Panc1 (cell line): ENCODE measurements at places on chromosomes 7 and 10. TPM values are rescaled to one million over a fixed set of nuclear protein-coding genes. Genes with fewer than 3 reads are reported as not detected.

DNA sequence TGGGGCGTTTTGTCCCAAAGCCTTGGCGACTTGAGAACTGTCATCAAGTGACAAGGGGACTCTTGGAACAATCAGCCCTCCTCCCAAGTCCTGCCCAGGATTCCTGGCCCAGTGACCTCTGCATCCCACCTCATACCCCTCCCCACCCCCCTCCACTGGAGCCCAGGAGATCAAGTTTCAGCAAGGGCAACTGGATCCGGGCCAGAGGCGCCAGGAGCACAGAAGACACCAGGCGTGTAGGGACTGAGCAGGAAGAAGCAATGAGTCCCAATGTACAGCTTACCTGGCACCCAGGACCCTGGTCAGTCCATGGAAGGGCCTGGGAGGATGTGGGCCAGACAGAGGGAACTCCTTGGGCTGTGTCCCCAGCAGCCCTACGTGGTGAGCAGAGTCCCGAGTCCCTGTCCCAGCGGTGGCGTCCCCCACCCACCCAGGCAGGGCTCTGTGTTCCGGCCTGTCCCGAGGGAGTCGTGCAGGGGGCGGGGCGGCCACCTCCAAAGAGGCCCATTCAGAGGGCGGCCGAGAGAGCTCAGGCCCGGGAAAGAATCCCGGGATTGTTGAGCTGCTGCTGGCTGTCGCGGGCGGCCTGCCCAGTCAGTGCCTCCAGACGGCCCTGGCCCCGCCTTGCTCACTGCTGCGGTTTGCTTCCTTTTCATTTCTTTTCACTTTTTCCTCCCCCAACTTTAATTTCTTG is 254.1 kb downstream of the TNS3 start:
- DNase-seq, result no peak

GRCh38 chr7:76246804-76247389 is 45.2 kb downstream of the SRRM3 start:
- no peak for DNase-seq

DNA sequence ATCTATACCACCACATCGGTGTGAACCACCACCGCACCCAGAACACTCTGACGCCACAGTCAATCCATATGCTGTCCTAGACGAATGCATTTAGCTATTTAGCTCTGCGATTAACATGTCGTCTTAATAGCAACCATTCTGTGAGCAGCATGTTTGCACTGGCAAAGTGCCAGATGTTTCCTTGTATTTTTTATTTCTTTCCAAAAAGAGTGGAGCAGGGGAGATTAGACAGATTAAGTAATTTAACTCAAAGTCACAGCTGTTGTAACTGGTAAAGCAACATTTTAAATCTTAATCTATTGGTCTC is 57.0 kb upstream of the ARL4A start:
- DNase-seq, result no peak

DNA sequence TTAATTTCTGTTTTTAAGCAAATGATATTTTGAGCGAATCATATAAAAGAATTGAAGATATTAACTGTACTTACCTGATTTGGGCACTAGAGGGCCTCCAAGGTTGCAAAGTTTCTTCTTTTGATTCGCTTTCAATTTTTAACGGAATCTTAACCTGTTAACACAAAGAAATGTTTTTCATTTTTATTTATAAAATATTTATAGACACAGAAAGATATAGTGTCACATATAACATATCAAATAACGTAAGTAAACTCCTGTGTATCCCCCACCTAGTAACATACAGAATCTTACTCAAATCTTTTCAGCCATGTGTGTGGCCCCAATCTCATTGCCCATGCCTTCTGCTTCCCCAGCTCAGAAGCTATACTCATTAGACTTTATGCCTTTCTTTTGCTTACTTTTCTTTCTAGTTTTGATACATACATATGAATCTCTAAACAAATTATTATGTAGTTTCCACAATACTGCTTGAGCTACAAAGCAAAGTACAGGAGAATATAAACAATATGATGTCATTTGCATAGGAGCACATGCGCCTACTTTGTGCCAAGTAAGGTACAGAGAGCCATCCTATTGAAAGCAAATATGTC is 49.5 kb upstream of the ZPBP start:
- DNase-seq, result no peak

GRCh38 chr7:121081327-121081936 is 92.9 kb downstream of the CPED1 start:
- DNase-seq, result peak; percentile 42

DNA sequence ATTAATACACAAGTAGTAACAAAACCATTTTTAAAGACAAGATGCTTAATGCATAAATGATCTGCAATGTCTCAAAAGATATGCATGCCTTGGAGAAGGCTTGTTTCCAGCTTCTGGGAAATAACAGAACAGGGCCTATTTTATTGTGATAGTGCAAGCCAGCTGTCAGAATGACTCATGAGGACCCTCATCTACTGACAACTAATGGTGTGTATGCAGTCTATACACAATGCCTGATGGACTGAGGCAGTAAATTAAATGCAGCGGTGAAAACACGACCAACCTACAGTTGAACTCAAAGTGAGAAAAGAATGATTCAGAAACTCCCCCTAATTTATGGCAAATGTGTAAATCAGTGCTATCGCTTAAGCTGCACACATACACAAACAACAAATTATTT is 46.3 kb downstream of the VPS41 start:
- no peak for DNase-seq

- DNase-seq, result no peak
Measured at GRCh38 chr7:69162931-69163670, 435.2 kb upstream of the AUTS2 start.

DNA sequence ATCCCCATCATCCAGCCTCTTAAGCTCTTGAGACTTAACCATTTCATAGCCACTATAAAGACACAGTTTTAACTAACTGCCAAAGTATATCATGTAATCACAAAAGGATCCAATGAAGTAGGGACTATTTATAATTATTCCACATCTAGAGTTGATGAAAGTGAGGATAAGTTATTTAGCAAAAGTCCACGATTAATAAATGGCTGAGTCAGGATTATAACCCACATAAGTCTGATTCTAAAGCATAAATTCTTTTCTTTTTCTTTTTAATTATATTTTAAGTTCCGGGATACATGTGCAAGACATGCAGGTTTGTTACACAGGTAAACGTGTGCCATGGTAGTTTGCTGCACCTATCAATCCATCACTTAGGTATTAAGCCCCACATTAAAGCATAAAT is 166.1 kb downstream of the PPP1R3A start:
- DNase-seq, result no peak

GRCh38 chr10:95783741-95784140 is 27.8 kb downstream of the ENTPD1 start:
- no peak for DNase-seq

GRCh38 chr7:126718419-126718818 is 534.3 kb downstream of the GRM8 start:
- DNase-seq, result no peak

GRCh38 chr7:99780588-99780987 is 3.4 kb downstream of the CYP3A4 start:
- no peak for DNase-seq

- DNase-seq, result no peak
Measured at GRCh38 chr10:68043030-68043429, 32.1 kb downstream of the HERC4 start.

DNA sequence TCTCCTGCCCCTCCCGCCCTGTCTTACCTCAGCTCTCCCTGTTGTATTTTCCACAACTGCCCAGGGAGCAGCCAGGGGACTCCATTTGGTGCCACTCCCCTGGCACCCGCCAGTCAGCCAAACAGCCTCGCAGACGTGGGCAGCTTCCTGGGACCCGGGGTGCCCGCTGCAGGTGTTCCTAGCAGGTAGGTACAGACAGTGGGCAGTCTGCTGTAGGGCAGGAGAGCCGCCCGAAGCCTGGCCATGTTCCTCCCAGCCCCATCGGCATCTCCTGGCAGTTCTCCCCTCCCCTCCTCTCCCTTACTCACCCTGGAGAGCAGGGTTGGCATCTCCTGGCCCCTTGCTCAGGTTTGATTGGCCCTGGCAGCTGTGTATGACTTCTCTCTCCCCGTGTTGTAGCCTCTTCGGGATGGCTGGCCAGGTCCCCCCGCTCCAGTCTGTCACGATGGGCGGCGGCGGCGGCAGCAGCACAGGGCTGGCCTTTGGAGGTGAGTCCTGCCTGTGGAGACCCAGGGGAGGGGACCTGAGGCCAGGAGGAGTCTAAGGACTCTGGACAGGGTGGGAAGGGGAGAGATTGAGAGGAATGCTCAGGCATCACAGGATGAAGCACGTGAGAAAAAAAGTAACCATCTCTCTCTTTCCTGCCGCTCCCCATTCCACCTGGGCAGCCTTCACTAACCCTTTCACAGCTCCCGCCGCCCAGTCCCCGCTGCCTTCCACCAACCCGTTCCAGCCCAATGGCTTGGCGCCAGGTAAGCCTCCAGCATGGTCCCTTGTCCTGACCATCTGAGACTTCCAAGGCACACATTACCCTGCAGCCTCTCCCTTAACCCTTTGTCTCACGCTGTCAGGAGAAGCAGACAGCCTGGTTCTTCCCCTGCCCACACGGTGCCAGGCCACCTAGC is 11.3 kb downstream of the SAP25 start:
- no peak for DNase-seq

- DNase-seq, result no peak
Measured at GRCh38 chr10:119428789-119429188, 113.7 kb downstream of the RGS10 start.

GRCh38 chr7:108132551-108133265 is 2.5 kb upstream of the LAMB4 start:
- no peak for DNase-seq

DNA sequence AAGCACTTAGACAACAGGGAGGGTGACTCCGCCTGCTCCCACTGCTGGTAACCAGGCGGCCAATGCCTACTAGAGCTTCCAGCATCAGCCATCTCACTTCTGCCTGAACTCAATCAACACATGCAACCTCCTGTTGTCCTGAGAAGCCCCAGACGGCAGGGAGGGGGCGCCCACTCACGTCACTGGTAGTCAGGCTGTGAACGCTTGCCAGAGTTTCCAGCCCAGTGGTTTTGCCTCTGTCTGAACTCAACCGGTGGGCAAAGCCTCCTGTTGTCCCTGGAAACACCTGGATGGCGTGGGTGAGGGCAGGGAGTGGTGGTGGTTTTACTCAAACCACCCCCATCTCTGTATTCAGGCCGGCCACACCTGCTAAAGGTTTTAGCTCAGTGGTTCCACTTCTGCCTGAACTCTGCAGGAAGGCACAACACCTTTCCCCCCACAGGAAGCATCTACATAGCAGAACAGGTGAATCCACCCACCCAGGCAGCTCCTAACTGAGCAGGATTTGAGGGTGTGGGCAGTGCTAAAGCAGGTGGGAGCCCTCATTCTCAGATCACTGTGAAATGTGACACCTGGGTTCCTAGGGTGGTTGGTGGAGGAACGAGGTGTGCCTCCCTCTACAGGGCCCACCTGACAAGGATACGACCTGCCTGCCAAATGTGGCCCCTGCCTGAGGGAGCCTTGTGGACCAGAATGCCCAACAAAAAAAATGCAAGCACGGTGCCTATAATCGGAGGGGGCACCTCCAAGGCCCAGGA is 563.0 kb upstream of the SEMA3D start:
- no peak for DNase-seq

DNA sequence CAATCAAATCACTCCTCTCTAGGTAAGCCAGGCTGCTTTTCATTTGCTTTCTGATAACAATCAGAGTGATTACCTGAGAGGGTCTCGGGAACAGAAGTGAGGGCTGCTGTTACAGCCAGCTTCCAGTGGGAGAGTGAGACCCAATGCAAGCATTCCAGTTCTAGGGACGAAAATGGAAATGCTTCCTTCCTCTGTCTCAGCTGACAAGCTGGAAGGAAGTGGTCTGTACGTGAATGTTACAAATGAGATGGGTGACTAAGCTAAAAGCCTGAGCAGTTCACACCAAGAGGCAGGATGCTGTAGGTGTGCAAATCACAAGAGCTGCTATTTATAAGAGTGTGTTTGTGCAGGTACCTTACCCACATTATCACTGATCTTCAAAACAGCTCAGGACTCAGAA is 772.4 kb downstream of the GRID1 start:
- DNase-seq, result no peak

GRCh38 chr10:74083304-74083703 is 67.3 kb downstream of the AP3M1 start:
- DNase-seq, result no peak

Gene EXOSC1
- total RNA-seq, result 60.3 TPM

Gene DGKI
- total RNA-seq, result not detected

Gene FIGNL1
- total RNA-seq, result 28.0 TPM

Gene LIPN
- not detected for total RNA-seq

Gene BAG3
- 131 TPM for total RNA-seq

Gene PIK3CG
- total RNA-seq, result 0.13 TPM
